ENCODE measurements at places on chromosomes 6 and 20.

GRCh38 chr6:107082045-107082444, 33.3 kb downstream of the BEND3 start:
- no peak for DNase-seq

DNA sequence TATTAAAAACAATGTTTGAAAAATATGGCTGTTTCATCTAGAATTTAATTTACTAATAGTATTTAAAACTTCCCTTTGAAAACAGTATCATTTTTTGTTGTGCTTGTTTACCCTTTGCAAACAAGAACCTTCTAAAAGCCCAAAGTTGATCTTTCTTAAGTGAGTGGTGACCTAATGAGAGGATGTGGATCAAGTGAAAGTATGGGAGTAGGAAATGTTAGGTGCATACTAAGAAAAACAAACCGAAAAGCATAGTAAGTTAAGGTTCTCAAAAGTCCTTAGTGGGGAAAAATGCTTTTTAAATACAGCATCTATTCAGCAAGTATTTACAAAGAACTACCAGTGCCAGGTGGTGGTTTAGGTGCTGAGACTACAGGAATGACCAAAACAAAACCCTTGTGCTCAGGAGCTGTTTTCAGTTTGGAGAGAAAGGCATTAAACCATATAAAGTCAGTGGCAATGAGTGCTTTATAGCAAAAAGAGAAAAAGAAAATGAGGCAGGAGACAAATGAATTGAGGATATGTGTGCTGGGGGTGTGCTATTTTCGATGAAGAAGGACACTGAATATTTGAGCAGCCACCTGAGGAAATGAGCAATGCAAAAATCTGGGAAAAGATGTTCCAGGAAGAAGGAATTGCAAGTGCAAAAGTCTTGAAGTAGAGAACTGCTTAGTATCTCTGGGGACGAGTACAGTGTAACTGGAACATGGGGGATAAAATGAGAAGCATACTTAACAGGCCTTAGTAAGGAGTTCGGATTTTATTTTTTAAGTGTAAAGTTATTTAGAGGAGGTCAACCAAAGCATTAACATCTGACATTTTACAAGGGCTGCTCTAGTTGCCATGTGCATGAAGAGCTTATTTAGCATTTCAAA, 24.0 kb downstream of the RNF146 start:
- no peak for DNase-seq

- DNase-seq = peak; percentile 57
These were observed 4.5 kb upstream of the SERINC1 start for GRCh38 chr6:122476131-122476530.

GRCh38 chr20:56414842-56415765, 3.0 kb downstream of the CASS4 start:
- DNase-seq = no peak

- DNase-seq = no peak
These were observed 1.6 kb downstream of the NOX3 start for GRCh38 chr6:155454008-155454407.

DNA sequence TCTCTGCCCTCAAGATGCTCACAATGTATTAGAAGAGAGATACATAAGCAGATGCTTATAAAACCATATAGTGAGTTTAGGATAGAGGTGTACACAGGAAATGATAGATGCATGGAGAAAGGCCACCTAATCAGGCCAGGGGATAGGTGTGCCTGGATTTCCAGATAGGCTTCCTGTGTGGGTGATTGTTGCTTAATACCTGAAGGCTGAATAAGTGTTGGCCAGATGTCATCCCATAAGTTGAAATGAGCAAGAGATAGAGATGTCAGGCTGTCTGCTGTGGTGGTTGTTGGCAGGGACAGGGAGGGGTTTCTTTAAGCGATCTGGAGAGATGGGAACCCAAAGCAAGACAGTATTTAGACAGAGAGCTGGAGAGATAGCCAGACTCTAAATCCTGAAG, 109.8 kb upstream of the SGK1 start:
- no peak for DNase-seq

DNA sequence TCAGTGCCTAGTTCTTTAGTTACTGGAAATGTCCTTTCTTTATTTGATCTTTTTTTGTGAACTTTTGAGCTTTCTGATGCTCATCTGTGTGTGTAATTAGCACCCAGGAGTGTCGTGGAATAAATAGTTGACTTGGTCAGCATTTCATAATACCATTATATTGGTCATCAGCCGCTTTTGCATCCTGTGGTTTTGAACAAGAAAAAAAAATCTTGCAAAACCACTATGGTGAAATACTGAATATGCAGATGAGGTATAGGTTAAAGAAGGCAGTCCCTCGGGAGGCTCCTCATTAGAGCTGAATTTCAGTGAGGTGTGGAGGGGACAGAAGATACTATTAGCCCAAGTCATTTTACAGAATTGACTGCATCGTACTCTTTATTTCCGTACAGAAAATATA, 90.1 kb downstream of the FOXO3 start:
- no peak for DNase-seq

DNA sequence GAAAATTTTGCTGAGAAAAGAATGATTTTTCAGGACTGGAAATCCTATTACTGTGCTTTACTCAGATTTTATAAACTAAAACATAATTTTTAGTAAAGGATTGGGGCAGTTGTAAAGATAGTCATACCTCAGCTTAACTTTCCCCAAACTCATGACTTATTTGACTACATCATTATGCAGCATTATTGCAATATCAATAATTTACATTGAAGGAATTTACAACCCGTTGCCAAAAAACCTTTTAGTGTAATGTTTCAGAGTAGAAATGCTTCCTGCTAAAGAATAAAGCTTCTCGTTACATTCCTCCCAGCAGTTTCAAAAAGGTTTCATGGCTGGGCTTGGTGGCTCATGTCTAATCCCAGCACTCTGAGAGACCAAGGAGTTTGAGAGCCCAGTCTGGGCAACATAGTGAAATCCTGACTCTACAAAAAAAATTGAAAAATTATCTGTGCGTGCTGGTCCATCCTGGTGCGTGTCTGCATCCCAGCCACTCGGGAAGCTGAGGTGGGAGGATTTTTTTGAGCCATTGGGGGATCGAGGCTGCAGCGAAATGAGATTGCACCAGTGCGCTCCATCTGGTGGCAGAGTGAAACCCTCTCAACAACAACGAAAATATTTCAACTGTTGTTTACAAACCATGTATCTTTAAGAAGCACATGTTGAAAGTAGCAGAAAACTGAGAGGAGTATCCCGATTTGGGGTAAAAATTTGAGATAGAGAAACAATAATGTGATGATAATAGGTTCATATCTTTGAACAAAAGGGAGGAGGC, 4.4 kb downstream of the AMD1 start:
- no peak for DNase-seq

- DNase-seq = no peak
These were observed 19.8 kb downstream of the DSE start for GRCh38 chr6:116390581-116390980.

DNA sequence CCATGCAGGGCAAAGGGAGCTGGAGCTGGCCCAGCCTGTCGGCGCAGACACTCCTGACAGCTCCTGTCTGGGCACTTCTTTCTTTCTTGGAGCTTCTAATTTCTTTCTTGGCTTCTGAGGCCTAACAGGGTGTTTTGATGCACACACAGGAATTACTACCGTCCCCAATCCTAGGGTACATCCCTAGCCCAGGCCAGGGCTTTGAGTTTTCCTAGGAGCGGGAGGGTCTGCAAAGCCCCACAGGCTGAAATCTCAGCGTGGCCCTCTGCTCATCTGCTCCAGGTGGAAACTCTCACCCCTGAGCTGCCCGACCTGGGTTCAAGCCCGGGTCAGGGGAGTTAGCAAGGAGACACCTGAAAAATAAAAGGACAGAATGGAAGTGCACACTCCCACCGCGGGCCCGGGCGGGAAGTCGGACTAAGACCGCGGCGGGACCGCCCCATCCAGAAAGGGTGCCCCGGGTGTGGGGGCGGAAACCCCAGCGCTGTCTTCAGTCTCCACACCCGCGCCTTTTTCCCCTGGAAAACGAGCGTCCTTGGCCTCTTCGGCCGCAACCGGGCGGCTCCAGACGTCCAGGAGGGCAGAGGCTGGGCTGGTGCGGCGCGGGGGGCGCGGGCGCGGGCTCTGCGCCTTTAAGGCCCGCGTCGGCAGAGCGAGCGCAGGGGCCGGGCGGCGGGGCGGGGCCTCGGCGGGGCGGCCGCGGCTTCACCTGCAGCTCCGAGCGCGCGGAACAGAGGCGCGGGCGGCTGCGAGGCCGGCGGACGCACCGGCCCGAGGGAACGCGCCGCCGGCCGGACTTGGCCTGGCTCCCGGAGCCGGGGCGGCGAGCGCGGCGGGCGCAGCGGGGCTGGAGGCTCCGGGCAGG, at the start of gene CDH4:
Gene CDH4, plus strand, starts transcription at position 733 of the 865 bp plus-strand sequence.
- DNase-seq = peak; percentile 41

DNA sequence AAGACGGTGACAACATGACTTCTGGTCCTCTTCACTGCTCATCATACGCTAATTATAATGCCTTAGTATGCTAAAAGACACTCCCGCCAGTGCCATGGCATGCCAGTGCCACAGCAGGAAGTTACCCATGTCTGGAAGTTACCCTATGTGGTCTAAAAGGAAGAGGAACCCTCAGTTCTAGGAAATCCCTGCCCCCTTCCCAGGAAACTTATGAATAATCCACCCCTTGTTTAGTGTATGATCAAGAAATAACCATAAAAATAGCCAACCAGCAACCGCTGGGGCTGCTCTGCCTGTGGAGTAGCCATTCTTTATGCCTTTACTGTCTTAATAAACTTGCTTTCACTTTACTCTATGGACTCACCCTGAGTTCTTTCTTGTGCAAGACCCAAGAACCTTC, 15.8 kb upstream of the SERPINB9 start:
- no peak for DNase-seq

- DNase-seq = no peak
These were observed 11.4 kb upstream of the PARD6B start for GRCh38 chr20:50720026-50720425.

GRCh38 chr20:16708602-16709001, 21.2 kb upstream of the SNRPB2 start:
- no peak for DNase-seq

DNA sequence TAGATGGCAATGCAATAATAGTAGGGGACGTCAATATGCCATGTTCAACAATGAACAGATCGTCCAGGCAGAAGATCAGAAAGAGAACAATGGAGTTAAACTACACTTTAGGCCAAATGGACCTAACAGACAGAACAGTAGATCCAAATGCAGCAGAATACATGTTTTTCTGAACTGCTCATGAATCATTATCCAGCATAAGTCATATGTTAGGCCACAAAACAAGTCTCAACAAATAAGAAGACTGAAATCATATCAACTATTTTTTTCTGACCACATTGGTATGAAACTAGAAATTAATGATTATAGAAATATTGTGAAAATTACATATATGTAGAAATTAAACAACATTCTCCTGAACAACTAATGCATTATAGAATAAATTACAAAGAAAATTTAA, 10.2 kb upstream of the DEFB125 start:
- no peak for DNase-seq

- DNase-seq = no peak
These were observed 71.1 kb upstream of the BLCAP start for GRCh38 chr20:37598575-37599342.

GRCh38 chr20:38805958-38806854, 709 bp downstream of the PPP1R16B start:
- peak; percentile 55 for DNase-seq
